Panc1 (cell line): ENCODE measurements at places on chromosomes 3 and 15. TPM values are rescaled to one million over a fixed set of nuclear protein-coding genes. Genes with fewer than 3 reads are reported as not detected.

GRCh38 chr3:150783316-150783715 is 20.3 kb upstream of the SIAH2 start:
- no peak overlapping the region for H3K4me3 ChIP-seq
- H3K27me3 ChIP-seq, result 0 out of 2 replicates have a peak, but pooled peaks cover 2% of the 10 kb centered on the region
- no peak for DNase-seq

- H3K4me1 ChIP-seq, result no peaks in the 10 kb centered on the region
- H3K4me3 ChIP-seq, result no peak overlapping the region
- no peaks in the 10 kb centered on the region for H3K36me3 ChIP-seq
- no peaks in the 10 kb centered on the region for H3K27me3 ChIP-seq
- H3K27ac ChIP-seq, result no peak overlapping the region
Measured at GRCh38 chr3:45909542-45909941, 23.2 kb downstream of the CCR9 start.

DNA sequence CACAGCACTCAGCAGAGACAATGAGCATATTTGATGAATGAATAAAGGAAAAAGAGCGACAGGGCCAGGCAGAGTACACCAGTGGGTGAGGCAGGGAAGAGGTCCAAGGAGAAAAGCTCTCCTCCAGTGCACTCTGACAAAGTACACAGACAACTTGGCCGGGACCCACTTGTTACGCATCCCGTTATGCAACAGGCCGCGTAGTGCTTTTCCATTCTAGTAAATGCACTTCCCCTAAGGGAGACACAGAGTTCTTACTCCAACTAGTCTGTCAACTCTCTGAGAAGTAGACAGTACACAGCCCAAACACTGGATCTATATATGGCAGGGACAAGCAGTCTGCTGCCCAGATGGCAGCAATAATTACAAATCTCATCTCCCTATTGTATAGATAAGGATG is 18.5 kb downstream of the LARP6 start:
- no peaks in the 10 kb centered on the region; the same call in 1 of the 2 replicates for H3K36me3 ChIP-seq
- no peak overlapping the region for H3K27ac ChIP-seq
- no peak for DNase-seq
- H3K27me3 ChIP-seq, result no peaks in the 10 kb centered on the region
- no peak overlapping the region for H3K4me3 ChIP-seq
- peaks cover 11% of the 10 kb centered on the region for H3K4me1 ChIP-seq

- H3K4me3 ChIP-seq, result no peak overlapping the region
- no peak for DNase-seq
- H3K4me1 ChIP-seq, result no peaks in the 10 kb centered on the region; the same call in 1 of the 2 replicates
Measured at GRCh38 chr3:13012221-13012691, 61.0 kb downstream of the IQSEC1 start.

- H3K4me1 ChIP-seq, result no peaks in the 10 kb centered on the region
- no peaks in the 10 kb centered on the region for H3K36me3 ChIP-seq
- no peak for DNase-seq
- H3K27me3 ChIP-seq, result peaks cover 8% of the 10 kb centered on the region; the same call in 1 of the 2 replicates
Measured at GRCh38 chr15:29435811-29436210, 166.2 kb upstream of the NSMCE3 start.

- H3K36me3 ChIP-seq, result no peaks in the 10 kb centered on the region
- H3K4me1 ChIP-seq, result no peaks in the 10 kb centered on the region
- H3K27ac ChIP-seq, result no peak overlapping the region
- DNase-seq, result no peak
Measured at GRCh38 chr3:156184156-156184555, 63.8 kb downstream of the KCNAB1 start.

- no peaks in the 10 kb centered on the region for H3K36me3 ChIP-seq
- no peak for DNase-seq
- H3K27me3 ChIP-seq, result no peaks in the 10 kb centered on the region
Measured at GRCh38 chr3:20458994-20459716, 273.1 kb upstream of the SGO1 start.

The DUOX1 gene
- total RNA-seq, result 0.31 TPM

The TGM4 gene
- total RNA-seq, result 0.46 TPM

The FANCD2OS gene
- not detected for total RNA-seq

The SLC28A2 gene
- 0.23 TPM for total RNA-seq

The CHRNA7 gene
- 3.3 TPM for total RNA-seq
